ENCODE measurements at places on chromosomes 16 and 17. TPM values are rescaled to one million over a fixed set of nuclear protein-coding genes. Genes with fewer than 3 reads are reported as not detected.

Gene SOX9
- not detected for total RNA-seq

Gene ABCA6
- 0.32 TPM for total RNA-seq

Gene CTRL
- 9.5 TPM for total RNA-seq

Gene PABPN1L
- total RNA-seq: not detected

Gene UMOD
- total RNA-seq: not detected

Gene PDILT
- not detected for total RNA-seq

Gene TPSD1
- total RNA-seq: not detected

Gene MPP2
- 1.2 TPM for total RNA-seq

Gene NHLRC4
- total RNA-seq: 2.2 TPM

Gene NLK
- 17.0 TPM for total RNA-seq

Data from T-helper 1 cell treated with Interleukin-12 subunit alpha and Interleukin-12 subunit beta and Interleukin-4 antibody, amounts not matched to agents 30 ng/mL and 1 ng/mL, for 36 hours (primary cell).